T-cell (primary cell): ENCODE measurements at places on chromosomes 4 and X. TPM values are rescaled to one million over a fixed set of nuclear protein-coding genes. Genes with fewer than 3 reads are reported as not detected.

Gene SSX4
- total RNA-seq: not detected

DNA sequence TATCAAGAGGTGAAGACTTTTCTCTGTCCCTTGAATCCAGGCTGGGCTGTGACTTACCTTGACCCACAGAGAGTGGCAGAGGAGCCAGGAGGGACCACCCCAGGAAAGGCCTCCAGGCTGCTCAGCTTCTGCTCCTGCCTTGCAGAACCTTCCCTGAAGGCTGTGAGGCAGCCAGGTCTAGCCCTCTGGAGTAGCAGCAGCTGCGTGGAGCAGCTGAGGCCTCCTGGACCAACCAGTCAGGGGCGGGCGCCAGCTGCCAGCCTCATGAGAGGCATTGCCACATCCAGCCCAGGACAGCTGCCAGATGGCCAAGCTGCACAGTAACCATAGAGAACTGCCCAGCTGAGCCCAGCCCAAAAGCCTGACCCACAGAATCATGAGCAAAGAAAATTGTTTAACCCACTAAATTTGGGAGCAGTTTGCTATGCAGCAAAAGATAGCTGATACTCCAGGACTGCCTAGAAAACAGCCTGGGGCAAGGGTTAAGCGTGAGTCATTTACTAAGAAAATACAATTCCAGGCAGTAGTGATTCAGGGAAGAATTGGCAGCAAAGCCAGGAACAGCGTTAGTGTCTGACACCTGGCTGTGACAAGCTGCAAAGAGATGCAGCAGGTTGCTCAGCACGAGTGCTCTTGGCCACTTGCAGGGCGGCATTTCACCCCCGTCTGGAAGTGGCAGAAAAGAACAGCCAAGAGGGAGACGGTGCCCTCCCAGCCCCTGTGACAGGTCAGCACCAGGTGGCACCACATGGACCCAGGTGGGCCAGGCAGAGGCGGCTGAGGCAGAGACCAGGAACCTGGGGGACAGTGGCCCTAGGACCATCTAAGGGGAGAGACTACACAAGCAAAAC lies 14.7 kb upstream of the PDE6B start:
- no peak overlapping the region for H3K27ac ChIP-seq
- H3K36me3 ChIP-seq: no peaks in the 10 kb centered on the region
- no peak for DNase-seq

Gene XAGE1B
- not detected for total RNA-seq

Gene VEGFD
- total RNA-seq: not detected

DNA sequence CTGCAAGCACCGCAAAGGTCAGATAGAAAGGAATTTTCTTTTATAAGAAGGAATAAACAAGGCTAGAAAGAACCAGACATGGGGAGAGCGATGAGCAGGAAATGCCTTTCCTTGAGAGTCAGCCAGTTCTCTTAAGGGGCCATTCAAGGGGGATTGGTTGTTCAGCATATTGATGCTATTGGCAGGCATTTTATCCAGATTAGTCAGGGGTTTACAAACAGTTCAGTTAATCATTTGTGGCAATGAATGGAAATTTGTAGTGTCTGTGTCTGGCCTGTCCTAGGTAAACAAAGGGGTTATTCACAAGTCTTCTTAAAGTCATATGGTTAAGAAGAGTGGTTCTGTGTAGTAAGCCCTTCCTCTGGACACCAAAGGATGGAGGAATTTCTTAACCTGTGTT lies 184.7 kb upstream of the FRMPD4 start:
- no peak overlapping the region for H3K4me3 ChIP-seq
- H3K4me1 ChIP-seq: no peaks in the 10 kb centered on the region
- no peaks in the 10 kb centered on the region for H3K27me3 ChIP-seq
- H3K36me3 ChIP-seq: no peaks in the 10 kb centered on the region
- no peak overlapping the region for H3K27ac ChIP-seq
- DNase-seq: no peak

GRCh38 chr4:155007660-155008176 lies 200.7 kb upstream of the NPY2R start:
- no peak overlapping the region for H3K27ac ChIP-seq
- no peaks in the 10 kb centered on the region for H3K36me3 ChIP-seq
- H3K27me3 ChIP-seq: no peaks in the 10 kb centered on the region
- H3K4me1 ChIP-seq: no peaks in the 10 kb centered on the region
- no peak overlapping the region for H3K4me3 ChIP-seq

- no peak overlapping the region for H3K27ac ChIP-seq
- DNase-seq: no peak
- no peaks in the 10 kb centered on the region for H3K36me3 ChIP-seq
- no peaks in the 10 kb centered on the region for H3K27me3 ChIP-seq
- H3K4me1 ChIP-seq: no peaks in the 10 kb centered on the region
- no peak overlapping the region for H3K4me3 ChIP-seq
Observed at GRCh38 chr4:11440481-11441193, 11.9 kb upstream of the HS3ST1 start.

GRCh38 chr4:53023677-53024299 lies 161.7 kb downstream of the RASL11B start:
- DNase-seq: no peak
- no peak overlapping the region for H3K4me3 ChIP-seq
- H3K27ac ChIP-seq: no peak overlapping the region
- H3K36me3 ChIP-seq: no peaks in the 10 kb centered on the region

Gene NBDY
- 34.2 TPM for total RNA-seq

DNA sequence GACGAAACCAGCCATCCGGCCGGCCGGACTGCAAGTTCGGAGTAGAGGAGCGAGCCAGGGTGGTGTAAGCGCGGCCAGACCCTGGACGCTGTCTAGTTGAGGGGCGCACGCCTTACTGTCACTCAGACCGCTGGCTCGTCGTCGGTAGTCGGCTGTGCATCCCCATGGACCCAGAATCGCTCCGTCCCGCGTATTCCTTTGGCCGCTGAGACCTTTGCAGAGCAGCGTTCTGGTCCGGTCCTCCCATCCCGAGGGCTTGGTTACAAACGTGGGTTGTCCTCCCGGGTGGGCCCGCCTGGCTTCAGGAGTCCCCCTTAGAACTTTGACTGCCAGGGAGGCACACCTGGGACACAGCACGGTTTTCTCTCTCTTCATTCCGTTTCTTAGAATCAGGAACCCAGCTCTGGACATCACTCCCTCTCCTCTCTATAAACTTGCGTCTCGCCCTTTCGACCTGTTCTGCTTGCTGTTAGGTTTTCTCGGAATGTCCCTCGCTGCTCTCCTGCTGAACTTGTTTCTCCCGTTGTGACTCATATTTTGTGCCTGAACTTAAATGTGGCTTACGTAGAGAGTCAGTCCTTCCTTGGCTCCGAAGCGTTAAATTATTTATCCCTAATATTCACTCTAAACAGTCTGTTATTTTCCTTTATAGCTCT lies 672 bp downstream of the PGM2 start:
- no peaks in the 10 kb centered on the region for H3K27me3 ChIP-seq
- H3K27ac ChIP-seq: peak overlapping the region; percentile 60
- H3K36me3 ChIP-seq: peaks cover 21% of the 10 kb centered on the region
- peak overlapping the region; percentile 89 for H3K4me3 ChIP-seq
- peaks cover 11% of the 10 kb centered on the region for H3K4me1 ChIP-seq
- no peak for DNase-seq

DNA sequence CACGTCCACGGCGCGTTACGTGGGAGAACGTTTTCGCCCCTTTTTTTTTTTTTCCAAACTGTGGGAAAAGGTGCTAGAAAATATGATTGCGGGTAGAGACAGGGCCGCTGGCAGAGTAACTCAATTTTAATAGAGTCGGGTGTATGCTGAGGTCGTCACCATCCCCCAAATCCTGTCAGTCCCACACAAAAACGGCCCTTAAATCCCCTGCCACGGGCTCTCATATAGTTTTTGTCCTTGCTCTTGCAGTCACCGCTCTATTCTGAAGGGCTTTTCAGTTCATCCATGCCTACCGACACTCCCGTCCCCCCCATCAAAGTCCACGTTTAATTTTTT lies 796 bp upstream of the MED14 start:
- no peak for DNase-seq
- H3K36me3 ChIP-seq: no peaks in the 10 kb centered on the region
- H3K4me1 ChIP-seq: peaks cover 10% of the 10 kb centered on the region
- peak overlapping the region; percentile 96 for H3K27ac ChIP-seq

Gene C4orf50
- 0.69 TPM for total RNA-seq

- no peaks in the 10 kb centered on the region for H3K27me3 ChIP-seq
- no peaks in the 10 kb centered on the region for H3K4me1 ChIP-seq
- H3K36me3 ChIP-seq: no peaks in the 10 kb centered on the region
- no peak overlapping the region for H3K4me3 ChIP-seq
- no peak for DNase-seq
- no peak overlapping the region for H3K27ac ChIP-seq
Observed at GRCh38 chr4:61772126-61772525, 572.0 kb downstream of the ADGRL3 start.

Gene ZFP42
- not detected for total RNA-seq

GRCh38 chrX:55342533-55343501 lies 78.1 kb upstream of the PAGE3 start:
- H3K27ac ChIP-seq: no peak overlapping the region
- H3K4me3 ChIP-seq: no peak overlapping the region
- DNase-seq: no peak

Gene POF1B
- 0.20 TPM for total RNA-seq

DNA sequence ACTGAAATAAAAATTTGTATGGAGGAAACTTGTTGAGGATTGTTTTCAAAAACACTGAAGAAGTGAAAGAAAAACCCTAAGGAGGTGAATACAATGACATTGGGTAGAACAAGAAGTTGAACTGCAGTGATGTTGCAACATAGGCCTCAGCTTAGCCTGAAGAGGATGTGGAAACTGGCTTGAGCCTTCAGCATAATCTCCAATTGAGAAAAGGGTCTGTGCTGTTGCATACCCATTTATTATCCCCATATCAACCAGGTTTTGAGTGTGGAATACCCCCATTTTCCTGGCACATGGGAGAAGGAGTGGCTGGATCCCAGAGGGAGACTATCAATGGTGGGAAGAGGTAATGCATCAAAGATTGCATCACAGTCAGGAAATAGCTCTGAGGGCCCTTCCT lies 695.0 kb upstream of the HS3ST1 start:
- no peak overlapping the region for H3K27ac ChIP-seq
- no peak for DNase-seq
- no peaks in the 10 kb centered on the region for H3K27me3 ChIP-seq
- H3K4me1 ChIP-seq: no peaks in the 10 kb centered on the region
- no peak overlapping the region for H3K4me3 ChIP-seq

Gene IL3RA
- 0.75 TPM for total RNA-seq

GRCh38 chr4:165834116-165834515 lies 38.9 kb upstream of the TLL1 start:
- no peaks in the 10 kb centered on the region for H3K27me3 ChIP-seq
- DNase-seq: no peak
- no peak overlapping the region for H3K27ac ChIP-seq
- H3K4me3 ChIP-seq: no peak overlapping the region

- no peaks in the 10 kb centered on the region for H3K4me1 ChIP-seq
- H3K4me3 ChIP-seq: no peak overlapping the region
Observed at GRCh38 chrX:5236096-5236495, 992.6 kb downstream of the NLGN4X start.

GRCh38 chr4:121180558-121180957 lies 16.4 kb upstream of the TNIP3 start:
- H3K27ac ChIP-seq: peak overlapping the region; percentile 98
- H3K27me3 ChIP-seq: no peaks in the 10 kb centered on the region
- H3K4me3 ChIP-seq: peak overlapping the region; percentile 12

DNA sequence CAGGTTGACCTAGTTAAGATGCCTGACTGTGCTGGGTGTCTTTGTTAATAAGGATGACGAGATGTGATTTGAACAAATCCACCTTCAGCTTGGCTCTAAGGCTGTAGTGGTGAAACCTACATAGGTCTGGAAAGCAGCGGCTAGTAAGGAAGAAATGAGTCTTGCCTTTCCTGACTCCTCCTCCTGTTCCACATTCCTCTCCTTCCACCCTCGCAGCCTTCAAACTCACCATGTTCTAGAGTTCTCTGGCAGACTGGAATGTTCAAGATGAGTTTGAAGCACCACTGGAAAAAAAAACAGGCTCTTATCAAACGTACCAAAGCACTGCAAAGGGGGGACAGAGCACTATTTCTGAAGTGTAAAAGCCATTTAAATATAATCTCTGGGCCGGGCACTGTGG lies 395.4 kb downstream of the BMPR1B start:
- peaks cover 25% of the 10 kb centered on the region for H3K4me1 ChIP-seq
- DNase-seq: no peak
- no peaks in the 10 kb centered on the region for H3K36me3 ChIP-seq
- no peak overlapping the region for H3K4me3 ChIP-seq

DNA sequence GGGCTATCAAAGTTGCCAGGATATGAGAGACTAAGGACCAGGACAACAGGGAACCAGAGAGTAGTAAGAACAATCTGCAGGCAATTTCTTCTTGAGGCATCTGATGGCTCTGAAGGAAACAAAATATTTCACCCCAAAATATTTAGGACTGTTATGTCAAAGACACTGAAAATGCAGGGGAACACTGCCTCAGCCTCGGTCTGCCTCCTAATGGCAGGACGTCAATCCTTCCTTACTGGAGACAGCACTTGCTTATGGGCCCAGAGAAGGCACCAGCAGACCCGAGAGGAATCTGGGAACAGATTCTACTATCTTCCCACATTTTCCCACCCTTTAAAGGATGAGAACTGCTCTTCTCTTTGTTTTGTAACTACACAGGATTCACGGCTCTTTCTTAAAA lies 23.3 kb downstream of the RNF150 start:
- H3K4me3 ChIP-seq: no peak overlapping the region
- no peak for DNase-seq
- no peaks in the 10 kb centered on the region for H3K36me3 ChIP-seq
- H3K27me3 ChIP-seq: no peaks in the 10 kb centered on the region
- no peaks in the 10 kb centered on the region for H3K4me1 ChIP-seq
